ENCODE measurements at places on chromosomes 4 and X.

DNA sequence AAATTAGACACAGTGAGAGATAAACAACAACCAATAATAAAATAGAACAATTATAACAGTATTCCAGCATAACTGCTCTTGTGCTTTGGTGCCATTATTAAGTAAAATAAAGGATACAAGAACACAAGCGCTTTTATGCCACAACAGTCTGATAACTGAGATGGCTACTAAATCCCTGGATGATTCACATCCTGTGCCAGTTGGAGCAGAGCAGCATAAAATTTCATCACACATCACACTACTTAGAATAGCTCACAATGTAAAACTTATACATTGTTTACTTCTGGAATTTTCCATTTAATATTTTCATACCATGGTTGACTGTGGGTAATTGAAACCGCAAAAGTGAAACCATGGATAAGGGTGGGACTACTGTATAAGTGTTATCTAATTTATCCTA is 399.9 kb upstream of the CNKSR2 start:
- DNase-seq: no peak

GRCh38 chrX:124902953-124903352 is 416.7 kb upstream of the TEX13C start:
- no peak for DNase-seq

DNA sequence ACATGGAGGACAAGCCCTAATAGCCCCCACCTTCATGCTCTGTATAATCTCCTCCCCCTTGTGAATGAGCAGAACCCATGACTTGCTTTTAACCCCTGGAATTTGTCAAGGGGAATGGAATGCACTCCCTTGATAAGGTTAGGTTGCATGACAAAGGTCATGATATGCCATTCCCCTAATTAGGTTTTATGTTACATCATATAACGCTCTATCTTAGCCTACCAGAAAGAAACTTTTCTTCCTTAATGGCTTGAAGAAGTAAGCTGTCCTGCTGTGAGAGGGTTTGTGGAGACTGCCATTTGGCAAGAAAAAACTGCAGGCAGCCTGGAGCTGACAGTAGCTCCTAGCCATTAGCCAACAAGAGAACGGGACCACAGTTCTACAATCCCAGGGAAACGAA is 399.8 kb upstream of the MAD2L1 start:
- DNase-seq: no peak

- no peak for DNase-seq
Observed at GRCh38 chr4:159768016-159768415, 665.1 kb downstream of the RAPGEF2 start.

DNA sequence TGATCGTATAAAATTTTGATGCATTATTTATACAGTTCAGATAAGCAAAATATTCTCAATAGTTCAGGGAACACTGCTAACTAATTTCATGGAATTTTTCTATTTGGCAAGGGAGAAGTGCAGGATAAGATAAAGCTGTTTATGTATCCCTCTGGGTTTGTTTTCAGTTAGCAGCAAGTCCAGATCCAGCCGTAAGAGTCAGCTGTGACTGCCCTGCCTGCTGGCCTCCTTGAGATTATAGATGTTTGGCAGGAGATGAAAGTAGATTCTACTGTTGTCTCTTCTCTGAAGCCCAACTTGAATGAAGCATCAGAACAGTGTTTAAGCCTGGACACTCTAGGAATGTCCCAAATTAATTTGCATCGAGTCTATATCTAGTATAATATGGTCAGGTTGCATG is 29.5 kb downstream of the ANTXR2 start:
- DNase-seq: no peak

- no peak for DNase-seq
Observed at GRCh38 chr4:22129454-22130029, 181.0 kb upstream of the KCNIP4 start.

DNA sequence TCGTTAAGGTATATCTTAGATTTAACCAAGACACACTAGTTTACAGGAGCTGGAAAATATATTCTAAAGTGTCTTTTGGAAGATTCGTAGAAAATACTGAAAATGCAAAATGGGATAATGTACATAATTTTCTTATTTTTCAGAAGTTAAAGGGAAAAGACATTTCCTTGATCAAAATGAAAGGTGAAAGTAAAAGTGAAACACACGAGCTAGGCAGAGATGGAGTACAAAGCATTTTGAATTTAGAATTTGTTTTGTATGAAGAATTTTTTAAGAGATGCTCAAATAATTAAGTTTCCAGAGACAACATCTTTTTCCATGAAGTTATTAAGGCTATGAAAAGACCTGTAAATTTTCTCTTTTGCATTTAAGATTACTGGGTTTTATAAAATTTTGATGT is 2192.6 kb upstream of the AGA start:
- DNase-seq: no peak

- no peak for DNase-seq
Observed at GRCh38 chr4:186724864-186725468, 1.3 kb upstream of the FAT1 start.

- no peak for DNase-seq
Observed at GRCh38 chrX:9656277-9656676, 109.4 kb downstream of the GPR143 start.

- DNase-seq: no peak
Observed at GRCh38 chr4:108213308-108213707, 44.6 kb upstream of the LEF1 start.

DNA sequence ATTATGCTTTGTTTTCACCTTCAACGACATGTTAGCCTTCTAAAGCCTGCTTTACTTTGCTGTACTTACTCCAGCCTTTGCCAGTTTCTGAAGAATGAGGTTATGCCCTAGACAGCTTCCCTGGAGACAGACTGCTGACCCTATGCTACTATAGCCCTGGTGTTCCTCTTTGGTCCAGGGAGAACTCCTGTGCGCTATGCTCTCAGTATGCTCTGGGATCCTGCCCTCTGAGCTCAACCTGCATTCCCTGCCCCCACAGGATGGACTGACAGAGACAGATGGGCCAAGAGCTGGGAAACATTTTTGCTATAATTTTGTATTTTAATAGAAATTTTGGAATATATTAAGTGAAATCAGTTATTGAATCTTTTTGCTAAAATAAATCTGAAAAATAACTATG is 425.9 kb downstream of the TMA16 start:
- no peak for DNase-seq

- no peak for DNase-seq
Observed at GRCh38 chr4:27011401-27011800, 150.8 kb downstream of the STIM2 start.

DNA sequence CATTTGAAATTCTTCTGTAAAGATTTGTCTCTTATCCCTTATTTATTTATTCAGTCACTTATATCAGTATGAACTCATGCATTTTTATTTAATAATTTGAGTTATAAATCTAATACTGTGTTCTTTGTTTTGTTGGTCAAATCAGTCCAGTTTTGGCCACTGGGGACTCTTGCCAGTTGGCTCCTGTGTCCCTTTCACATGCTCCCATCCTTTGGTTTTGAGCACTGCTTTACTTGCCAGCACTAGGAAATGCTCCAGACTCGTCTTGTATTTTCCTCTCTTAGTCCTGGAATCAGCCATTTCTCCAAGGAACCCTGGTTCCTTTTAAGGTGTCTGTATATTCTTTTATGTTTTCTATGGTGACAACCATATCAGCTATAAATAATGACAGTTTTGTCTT is 28.1 kb downstream of the KANTR start:
- no peak for DNase-seq

Measured in prostate gland (tissue), 2 donors.